ENCODE measurements at places on chromosomes 7 and 10.

- DNase-seq = no peak
These were observed 46.4 kb downstream of the ABCB5 start for GRCh38 chr7:20661884-20662283.

DNA sequence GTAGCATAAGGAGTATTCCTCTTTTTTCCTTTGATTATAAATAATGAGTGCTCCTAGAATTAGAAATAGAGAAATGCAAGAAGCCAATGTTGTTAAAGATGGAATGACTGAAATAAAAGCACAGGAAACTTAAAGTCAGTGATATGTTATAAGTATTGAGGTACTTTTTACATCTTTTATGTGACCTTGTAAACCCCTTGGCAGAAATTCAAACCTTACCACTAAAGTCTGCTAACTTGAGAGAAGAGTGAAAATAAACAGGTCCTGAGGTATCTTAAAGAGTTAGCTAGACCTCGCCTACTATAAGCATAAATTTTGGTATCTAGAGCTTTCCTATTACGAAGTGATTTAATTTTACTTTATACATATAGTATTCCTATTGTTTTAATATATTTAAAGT lies 188.2 kb downstream of the DKK1 start:
- DNase-seq = no peak

DNA sequence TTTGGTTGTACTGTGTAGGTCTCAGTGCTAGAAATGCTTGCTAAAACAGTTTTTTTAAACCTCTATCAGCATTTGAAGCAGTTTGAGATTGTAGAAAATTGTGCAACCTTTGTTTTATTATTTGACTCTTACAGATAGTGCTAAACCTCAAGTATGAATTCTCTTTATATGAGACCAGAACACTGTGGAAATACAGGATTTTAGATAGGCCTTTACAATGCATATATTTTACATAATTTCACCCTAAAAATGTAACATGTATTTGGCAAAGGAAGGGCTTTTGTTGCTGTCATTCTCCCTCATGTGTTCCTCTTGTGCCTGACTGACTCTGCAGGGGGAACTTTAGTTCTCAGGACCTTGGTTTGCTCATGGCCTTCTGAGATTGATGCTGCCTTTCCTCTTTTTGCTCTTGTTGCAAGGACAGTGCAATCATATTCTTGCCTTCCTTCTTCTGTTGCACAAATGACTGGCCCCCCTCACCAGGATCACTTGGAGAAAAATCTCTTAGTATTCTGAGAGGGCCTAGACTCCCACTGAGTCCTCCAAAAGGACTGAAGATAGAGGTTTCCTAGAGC lies 188.7 kb downstream of the PPP1R9A start:
- DNase-seq = no peak

- DNase-seq = no peak
These were observed 71.3 kb downstream of the NRCAM start for GRCh38 chr7:108384716-108385483.

DNA sequence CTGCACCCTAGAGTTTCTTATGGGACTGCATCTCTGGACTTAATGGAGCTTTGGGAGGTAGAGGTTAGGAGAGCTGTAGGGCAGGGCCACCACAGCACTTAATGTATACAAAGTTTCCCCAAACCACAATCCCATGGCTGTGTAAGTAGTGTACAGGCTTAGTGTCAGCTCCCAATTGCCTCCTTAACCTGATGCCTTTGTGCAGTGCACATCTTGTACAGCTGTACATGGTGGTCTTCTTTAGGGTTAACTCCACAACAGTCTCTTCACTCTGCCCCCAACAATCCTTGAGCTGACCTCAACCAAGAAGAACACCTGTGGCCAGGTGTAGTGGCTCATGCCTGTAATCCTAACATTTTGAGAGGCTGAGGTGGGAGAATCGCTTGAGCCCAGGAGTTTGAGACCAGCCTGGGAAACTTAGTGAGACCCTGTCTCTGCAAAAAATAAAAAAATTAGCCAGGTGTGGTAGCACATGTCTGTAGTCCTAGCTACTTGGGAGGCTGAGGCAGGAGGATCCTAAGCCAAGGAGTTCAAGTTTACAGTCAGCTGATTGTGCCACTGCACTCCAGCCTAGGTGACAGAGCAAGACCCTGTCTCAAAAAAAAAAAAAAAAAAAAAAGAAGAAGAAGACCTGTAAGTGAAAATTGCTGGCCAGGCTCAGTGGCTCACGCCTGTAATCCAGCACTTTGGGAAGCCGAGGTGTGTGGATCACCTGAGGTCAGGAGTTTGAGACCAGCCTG lies 6.8 kb downstream of the PLAU start:
- no peak for DNase-seq

GRCh38 chr7:34073676-34074075 lies 168.3 kb downstream of the BMPER start:
- no peak for DNase-seq

- DNase-seq = no peak
These were observed 42.6 kb upstream of the GSAP start for GRCh38 chr7:77458786-77459185.

DNA sequence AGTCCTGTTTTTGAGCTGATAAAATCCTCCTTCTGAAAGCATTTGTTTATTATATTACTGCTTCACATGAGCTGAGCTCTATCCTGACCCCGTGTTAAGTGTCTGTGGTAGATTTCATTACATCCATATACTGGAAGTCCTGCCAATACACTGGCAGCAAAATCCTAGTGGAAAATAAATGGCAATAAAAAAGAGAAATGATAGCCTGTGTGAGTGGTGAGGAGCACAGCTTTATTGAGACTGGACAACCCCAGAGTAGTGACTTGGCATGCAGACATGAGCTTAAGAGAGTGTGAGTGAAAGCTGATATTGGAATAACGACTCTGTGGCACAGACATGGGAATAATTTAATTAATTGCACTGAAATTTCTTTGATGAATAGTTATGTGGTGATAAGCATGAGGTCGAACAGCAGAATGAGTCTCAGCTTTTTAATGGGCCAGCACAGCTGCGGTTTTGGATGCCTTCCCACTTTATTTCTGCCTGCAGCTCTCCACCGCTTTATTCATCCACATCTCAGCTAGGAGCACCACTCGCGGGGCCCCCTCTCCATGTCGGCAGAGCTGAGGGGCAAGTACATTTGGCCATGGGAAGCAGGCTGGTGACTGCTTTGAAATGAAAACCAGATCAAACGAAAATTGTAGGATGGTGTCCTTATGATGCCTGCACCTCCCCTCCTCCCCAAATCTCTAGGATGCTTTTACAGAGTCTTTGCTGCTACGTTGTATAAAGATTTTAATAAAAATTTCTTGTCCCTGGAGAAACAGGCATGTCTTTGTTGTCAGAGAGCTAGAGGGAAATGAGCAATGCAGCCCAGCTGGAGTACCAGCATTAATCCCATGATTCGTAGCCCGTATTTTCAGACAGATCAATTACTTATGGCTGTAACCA lies 494.3 kb downstream of the AUTS2 start:
- DNase-seq = no peak

- DNase-seq = no peak
These were observed 136.2 kb upstream of the SHH start for GRCh38 chr7:155948423-155948822.

DNA sequence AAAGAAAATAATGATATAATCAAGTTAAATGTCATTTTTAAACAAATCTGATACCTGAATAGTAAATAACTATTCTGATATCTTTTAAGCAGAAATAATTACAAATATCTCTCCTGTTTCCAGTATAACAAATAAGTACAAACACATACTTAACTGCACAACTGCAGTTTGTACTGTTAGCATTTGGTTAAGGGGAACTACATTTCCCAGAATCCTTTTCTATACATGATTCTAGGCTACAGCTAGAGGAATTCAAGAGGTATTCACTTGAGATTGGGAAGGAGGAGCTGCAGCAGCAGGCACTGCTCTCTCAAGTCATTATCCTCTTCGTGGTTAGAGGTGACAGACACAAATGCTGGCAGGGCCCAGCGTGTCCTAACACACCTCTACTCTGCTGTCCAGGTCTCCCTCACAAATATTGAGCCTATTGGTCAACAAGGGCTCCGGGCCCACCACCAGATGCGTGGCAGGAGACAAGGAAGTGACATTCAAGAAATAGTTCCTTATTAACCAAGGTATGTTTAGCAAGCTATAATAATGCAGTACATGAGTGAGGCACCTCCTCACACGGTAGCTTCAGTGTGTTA lies 255.1 kb upstream of the MKLN1 start:
- DNase-seq = no peak

DNA sequence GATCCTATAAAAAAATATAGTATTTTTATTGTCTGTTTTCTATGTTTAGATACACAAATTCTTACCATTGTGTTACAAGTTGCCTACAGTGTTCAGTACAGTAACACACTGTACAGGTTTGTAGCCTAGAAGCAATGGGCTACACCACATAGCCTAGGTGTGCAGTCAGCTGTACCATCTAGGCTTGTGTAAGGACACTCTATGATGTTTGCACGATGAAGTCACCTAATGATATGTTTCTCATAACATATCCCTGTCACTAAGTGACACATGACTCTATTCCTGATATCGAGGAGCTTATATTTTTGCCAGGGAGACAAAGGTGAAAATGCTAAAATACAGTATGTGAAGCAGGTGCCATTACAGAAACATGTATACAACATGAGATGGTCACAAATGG lies 18.6 kb downstream of the ZNF25 start:
- no peak for DNase-seq

GRCh38 chr7:149145031-149145845 lies 2.0 kb upstream of the ZNF398 start:
- no peak for DNase-seq

DNA sequence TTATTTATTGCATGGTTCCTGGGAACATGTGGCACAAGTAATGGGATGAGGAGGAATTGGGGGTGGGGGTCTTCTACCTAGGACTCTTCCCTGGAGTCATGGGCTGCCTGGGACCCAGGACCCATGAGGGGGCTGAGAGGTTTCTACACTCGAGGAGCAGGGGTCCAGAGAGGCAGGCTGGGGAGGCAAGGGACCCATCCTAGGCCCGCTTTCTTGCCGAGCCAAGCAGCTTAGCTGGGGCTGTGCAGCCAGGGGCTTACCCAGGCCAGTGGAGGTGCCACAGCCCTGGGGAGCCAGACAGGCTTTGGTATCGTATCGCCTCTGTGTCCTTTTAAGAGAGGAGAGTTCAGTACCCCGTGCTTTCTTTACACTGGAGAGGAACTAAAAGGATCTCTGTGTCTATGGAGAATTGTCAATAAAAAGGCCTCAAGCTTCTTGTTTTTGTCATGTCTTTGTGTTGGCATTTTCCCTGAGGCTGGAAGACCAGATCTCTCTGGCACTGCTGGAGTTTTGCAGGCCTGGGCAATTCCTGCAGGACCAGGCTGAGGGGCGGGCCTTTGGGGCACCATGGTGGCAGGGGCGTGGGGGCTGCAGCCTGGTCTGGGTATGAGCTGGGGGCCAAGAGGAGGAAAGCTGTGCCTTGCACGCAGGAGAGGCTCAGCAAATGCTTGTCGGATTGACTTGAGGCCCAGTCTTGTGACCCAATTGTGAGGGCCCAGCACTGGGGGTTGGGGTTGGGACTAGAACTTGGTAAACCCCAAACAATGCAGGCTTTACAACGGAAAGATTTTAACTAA lies 11.1 kb downstream of the SFRP5 start:
- no peak for DNase-seq

- DNase-seq = no peak
These were observed 28.6 kb upstream of the TMEM178B start for GRCh38 chr7:141045126-141045841.

- no peak for DNase-seq
These were observed 681.2 kb upstream of the NRP1 start for GRCh38 chr10:34015700-34016099.

DNA sequence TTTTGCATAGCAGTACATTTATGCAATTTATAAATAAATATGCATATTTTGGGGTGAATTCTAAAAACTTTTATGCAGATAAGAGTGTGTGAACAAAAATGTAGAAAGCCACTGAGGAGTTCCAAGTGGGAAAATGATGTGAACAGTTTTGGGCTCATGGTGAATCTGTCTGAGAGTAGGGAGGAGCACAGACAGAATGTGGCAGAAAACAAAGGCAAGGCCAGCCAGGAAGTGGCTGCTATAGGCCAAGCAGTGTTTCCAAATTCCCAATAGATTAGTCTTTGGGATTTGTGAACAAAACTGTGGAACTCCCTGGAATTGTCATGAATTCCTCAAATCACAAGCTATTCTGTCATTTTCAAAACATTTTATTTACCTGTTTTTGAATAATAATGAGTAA lies 73.6 kb upstream of the AMPH start:
- DNase-seq = no peak

GRCh38 chr10:64867501-64867962 lies 1346.3 kb downstream of the REEP3 start:
- DNase-seq = no peak

GRCh38 chr7:138608275-138608674 lies 92.9 kb downstream of the SVOPL start:
- DNase-seq = no peak

DNA sequence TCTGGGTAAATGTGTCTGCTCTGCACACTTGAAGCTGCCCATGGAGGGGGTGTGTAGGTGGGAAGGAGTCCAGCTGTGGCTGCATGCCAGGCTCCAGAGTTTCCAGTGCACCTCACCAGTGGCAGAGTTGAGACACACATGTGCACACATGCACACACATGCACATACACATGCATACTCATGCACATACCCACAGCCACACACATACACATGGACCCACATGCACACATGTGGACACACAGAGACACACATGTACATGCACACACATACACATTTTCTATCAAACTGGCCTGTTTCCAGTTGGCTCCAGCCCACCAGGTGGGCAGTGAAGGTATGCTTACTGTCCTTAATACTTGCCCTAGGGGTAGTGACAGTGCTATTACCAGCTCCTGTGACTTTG lies 99.7 kb downstream of the RAMP3 start:
- DNase-seq = no peak

DNA sequence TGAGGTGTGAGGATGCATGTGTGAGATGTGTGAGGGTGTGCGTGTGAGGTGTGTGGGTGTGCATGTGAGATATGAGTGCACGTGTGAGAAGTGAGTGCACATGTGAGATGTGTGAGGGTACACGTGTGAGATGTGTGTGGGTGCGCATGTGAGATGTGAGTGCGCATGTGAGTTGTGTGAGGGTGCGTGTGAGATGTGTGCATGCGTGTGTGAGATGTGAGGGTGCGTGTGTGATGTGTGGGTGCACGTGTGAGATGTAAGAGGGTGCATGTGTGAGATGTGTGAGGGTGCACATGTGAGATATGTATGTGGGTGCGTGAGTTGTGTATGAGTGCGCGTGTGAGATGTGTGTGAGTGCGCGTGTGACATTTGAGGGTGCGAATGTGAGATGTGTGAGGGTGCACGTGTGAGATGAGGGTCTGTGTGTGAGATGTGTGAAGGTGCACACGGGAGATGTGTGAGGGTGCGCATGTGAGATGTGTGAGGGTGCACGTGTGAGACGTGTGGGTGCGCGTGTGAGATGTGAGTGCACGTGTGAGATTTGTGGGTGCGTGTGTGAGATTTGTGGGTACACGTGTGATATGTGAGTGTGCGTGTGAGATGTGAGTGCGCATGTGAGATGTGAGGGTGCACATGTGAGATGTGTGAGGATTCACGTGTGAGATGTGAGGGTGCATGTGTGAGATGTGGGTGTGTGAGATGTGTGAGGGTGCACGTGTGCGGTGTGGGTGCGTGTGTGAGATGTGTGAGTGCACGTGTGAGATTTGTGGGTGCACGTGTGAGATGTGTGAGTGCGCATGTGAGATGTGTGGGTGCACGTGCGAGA lies 30.5 kb downstream of the PPIF start:
- no peak for DNase-seq

Measured in stimulated activated CD8-positive, alpha-beta memory T cell treated with anti-CD3 and anti-CD28 coated beads, Interleukin-15, amount 100 ng/mL, for 24 hours (primary cell).